GM03348 (cell line): ENCODE measurements at places on chromosomes 5 and 9.
A peak's percentile ranks its signal among the peaks of the same experiment; 100 is the strongest.

DNA sequence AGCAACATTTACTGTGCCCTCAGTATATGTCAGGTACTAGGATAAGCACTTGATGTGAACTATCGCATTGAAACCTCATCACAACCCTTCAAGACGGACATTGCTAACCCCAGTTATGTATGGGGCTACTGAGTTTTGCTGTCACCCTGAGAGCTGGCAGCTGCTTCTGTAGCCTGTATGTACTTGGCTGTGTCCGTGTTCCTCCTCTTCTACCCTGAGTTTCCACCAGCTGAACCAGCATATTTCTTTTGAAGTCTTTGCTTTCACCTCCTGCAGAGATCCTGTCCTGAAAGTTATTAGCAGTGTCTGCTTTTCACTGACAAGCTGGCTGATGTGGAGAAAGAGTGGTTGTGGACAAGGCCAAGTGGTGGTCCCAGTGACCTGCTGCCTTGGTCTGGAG is 63.3 kb downstream of the ADGRV1 start:
- no peak for DNase-seq

- no peak for DNase-seq
Measured at GRCh38 chr9:99264070-99264680, 42.1 kb downstream of the SEC61B start.

- no peak for DNase-seq
Measured at GRCh38 chr5:171816666-171817065, 31.0 kb downstream of the SMIM23 start.

- DNase-seq = peak; percentile 49
Measured at GRCh38 chr5:36397901-36398536, 96.3 kb upstream of the RANBP3L start.

DNA sequence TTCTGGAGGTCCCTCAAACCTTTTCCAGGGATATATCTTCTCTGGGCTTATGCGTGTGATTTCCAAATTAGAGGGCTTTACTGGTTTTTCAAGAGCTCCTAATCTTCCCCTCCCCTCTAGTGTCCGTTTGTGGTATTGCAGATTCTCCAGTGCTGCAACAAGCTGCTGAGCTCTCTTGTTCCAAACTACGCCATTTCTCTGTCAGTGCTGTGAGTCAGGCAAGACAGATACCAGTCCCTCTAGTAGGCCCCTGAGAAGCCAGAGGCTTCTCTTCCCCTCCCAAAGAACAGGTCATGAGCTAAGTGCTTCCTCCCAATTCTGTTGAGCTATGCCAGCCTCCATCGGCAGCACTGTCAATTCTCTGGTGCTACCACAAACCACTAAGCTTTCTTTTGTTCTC is 149.5 kb downstream of the FANCC start:
- peak; percentile 72 for DNase-seq

- DNase-seq = no peak
Measured at GRCh38 chr9:5468850-5469249, 18.5 kb downstream of the CD274 start.

- no peak for DNase-seq
Measured at GRCh38 chr9:99180199-99180598, 41.5 kb downstream of the ALG2 start.

DNA sequence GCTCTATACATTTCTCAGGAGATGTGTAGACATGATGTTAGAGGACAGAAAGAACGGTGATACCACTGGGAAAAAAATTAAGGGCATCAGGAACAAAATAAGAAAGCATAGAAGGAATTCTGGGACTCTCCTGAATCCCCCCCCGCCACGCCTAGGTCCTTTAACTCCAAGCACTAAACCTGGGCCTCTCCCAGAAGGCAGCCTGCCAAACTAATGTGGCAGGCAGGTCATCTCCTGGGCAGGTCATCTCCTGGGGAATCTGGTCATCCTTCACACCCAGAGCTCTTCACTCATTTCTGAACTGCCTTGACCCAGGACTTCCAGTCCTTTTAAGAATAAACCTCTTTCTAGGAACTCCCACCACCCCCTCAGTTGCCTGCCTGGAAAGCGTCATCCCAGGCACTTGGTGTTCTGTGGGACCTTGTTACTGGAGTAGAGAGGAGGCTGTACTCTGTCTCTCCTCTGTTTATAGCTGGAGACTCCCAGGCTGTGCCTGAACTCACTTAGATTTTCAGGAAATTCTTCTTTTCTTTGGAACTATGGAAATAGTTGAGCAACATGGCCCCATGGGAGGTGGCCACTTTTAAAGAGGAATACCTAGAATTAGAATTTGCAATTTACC is 24.1 kb downstream of the PSAT1 start:
- no peak for DNase-seq
